ENCODE measurements at places on chromosomes 3 and 15.

GRCh38 chr3:3179407-3180094 lies at the start of gene CRBN:
TSS of gene CRBN (minus strand) at chr3:3179691. CDS start at chr3:3179687, 4 bp downstream.
- peak; percentile 12 for DNase-seq

- no peak for DNase-seq
Observed at GRCh38 chr3:126911162-126912026, 71.5 kb upstream of the PLXNA1 start.

GRCh38 chr3:53137835-53138446 lies 7.7 kb upstream of the RFT1 start:
- no peak for DNase-seq

GRCh38 chr3:156817646-156818272 lies 8.4 kb upstream of the LEKR1 start:
- DNase-seq: no peak
